ENCODE measurements at places on chromosomes 2 and 18. TPM values are rescaled to one million over a fixed set of nuclear protein-coding genes. Genes with fewer than 3 reads are reported as not detected.

Gene NT5DC4
- not detected for total RNA-seq

Gene LMAN2L
- total RNA-seq = 20.3 TPM

Gene UPP2
- total RNA-seq = not detected

Gene MATN3
- 15.5 TPM for total RNA-seq

Gene NTSR2
- total RNA-seq = not detected

All from A549 treated with dexamethasone at 1 μM for 4 hours (cell line).